ENCODE measurements at places on chromosomes 16 and 17.

DNA sequence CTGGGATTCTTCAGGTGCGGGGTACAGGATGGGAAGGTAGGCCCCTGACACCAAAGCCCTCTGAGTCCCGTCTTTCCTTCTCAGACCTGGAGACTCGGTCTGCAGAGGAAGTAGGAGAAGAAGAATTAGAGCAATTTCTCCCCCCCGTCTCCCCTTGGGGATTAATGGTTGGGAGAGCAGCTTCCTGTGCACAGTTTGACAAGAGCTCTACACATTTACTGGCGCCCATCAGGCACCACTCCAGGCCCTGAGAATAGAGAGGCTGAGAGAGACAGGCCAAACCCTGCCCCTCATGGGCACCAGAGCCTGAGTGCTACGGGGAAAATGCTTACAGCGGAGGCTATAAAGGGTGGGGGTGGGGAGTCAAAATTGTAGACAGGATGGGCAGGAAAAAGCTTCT lies 3.5 kb upstream of the C16orf74 start:
- no peak for DNase-seq

GRCh38 chr16:57115514-57116182 lies 23.3 kb downstream of the CPNE2 start:
- no peak for DNase-seq

GRCh38 chr16:9362604-9363003 lies 271.2 kb downstream of the HAPSTR1 start:
- no peak for DNase-seq

DNA sequence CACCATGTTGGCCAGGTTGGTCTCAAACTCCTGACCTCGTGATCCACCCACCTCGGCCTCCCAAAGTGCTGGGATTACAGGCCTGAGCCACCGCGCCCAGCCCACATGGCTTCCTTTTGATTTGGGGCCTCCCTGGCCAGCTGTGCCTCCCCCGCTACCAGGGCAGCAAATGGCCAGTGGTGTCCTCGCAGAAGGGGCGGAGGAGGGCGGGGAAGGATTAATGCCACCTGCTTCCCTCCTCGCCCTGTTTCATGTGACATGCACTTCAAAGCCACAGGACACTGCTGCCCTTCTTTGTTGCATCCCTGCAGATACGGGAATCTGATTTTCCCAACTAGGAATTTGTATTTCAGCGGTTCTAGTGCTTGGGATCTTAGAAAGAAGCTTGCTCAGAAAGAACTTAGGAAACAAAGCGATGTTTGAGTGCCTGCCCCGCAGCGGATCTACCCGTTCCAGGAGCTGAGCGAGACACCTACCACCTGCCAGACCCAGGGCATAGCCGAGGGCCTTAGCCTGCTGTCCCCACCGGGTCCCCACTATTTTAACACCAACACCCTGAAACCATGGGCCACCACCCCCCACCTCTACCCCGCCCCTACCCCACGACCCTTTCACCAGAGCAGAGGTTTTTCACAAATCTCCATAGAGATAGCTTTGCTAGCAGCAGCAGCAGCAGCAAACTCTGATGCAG lies 37.7 kb upstream of the CCDC182 start:
- no peak for DNase-seq

- DNase-seq: no peak
Measured at GRCh38 chr16:69294051-69294450, 17.1 kb upstream of the VPS4A start.

GRCh38 chr17:17833658-17834357 lies 3.0 kb downstream of the SREBF1 start:
- no peak for DNase-seq

DNA sequence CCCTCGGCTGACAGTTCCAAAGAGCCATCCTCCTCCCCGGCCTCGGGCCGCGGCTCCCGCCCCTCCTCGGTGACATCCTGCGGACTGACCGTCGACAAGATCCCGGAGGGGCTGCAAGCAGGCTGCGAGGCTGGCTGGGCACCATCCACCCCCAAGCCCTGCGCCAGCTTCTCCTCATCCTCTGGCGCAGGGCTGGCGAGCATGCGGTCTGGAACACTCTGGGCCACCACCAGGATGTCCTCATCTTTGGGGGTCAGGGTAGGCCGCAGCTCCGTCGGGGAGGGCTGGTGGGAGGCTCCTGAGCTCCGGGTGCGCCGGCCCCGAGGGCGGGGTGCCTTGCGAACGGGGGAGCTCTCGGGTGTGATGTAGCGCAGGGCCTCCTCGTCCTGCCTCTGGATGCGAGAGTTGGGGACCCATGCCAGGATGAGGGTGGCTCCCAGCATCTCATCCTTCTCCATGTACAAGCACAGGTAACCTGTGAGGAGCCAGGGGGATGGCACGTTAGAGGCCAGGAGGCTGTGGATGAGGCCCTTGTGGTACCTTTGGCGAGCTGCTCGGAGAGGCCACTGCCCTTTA lies 25.3 kb downstream of the TBC1D16 start:
- DNase-seq: no peak
